ENCODE measurements at places on chromosomes 7 and 10. TPM values are rescaled to one million over a fixed set of nuclear protein-coding genes. Genes with fewer than 3 reads are reported as not detected.
A peak's percentile ranks its signal among the peaks of the same experiment; 100 is the strongest.

DNA sequence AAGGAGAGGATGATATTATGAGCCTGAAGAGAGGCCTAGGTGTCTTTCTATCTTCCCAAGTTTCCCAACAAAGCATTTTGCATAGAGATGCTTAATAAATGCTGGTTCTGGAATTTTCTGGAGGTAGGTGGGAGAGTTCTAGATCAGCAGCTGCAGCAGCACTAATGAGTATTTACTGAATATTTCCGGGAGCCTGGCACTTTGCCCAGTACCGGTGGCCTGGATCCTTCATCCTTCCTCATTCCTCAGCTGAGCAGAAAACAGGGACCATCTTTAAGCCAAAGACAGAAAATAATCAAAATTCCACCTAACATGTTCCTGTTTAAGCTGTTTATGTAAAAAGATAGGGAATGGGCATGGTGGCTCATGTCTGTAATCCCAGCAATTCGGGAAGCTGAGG is 813.2 kb upstream of the AUTS2 start:
- no peaks in the 10 kb centered on the region for H3K36me3 ChIP-seq
- H3K27me3 ChIP-seq, result no peaks in the 10 kb centered on the region
- H3K4me3 ChIP-seq, result no peak overlapping the region
- H3K27ac ChIP-seq, result no peak overlapping the region

The TAS2R5 gene
- 1.6 TPM for total RNA-seq

DNA sequence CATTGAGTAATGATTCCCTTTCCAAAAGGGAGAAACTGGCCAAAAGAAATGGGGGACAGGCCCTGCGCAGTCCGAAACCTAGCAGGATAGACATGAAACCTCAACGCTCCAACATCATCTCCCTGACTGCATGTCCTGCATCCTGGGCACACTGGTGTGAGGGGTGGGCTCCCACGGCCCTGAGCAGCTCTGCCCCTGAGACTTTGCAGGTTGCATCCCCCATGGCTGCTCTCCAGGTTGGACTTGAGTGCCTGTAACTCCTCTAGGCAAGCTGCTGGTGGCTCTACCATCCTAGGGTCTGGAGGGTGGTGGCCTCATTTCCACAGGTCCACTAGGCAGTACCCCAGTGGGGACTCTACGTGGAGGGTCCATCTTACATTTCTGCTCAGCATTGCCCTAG is 16.3 kb upstream of the CRYGN start:
- H3K27me3 ChIP-seq, result no peaks in the 10 kb centered on the region
- H3K4me1 ChIP-seq, result peaks cover 10% of the 10 kb centered on the region
- no peak overlapping the region for H3K4me3 ChIP-seq

DNA sequence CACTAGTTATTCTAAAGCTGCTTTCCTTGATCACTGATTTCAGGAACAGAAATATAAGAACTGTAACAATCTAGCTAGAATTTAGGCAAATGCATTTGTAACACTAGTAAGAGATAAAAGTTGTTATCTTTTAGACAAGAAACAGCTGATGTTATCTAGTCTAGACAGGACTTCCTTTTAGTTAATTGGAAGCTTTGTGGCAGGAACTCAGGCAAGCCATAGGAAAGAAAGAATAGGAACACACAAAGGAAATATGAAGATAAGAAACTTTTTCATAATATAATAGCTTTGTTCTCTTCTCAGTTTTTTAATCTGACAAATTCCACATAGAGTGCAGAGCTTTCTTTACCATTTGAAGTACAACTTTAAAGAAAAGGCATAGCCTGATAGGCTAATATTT is 59.0 kb upstream of the AGR3 start:
- H3K4me1 ChIP-seq, result peaks cover 10% of the 10 kb centered on the region
- H3K27me3 ChIP-seq, result no peaks in the 10 kb centered on the region
- peak overlapping the region; percentile 58 for H3K4me3 ChIP-seq

The UTF1 gene
- total RNA-seq, result not detected

DNA sequence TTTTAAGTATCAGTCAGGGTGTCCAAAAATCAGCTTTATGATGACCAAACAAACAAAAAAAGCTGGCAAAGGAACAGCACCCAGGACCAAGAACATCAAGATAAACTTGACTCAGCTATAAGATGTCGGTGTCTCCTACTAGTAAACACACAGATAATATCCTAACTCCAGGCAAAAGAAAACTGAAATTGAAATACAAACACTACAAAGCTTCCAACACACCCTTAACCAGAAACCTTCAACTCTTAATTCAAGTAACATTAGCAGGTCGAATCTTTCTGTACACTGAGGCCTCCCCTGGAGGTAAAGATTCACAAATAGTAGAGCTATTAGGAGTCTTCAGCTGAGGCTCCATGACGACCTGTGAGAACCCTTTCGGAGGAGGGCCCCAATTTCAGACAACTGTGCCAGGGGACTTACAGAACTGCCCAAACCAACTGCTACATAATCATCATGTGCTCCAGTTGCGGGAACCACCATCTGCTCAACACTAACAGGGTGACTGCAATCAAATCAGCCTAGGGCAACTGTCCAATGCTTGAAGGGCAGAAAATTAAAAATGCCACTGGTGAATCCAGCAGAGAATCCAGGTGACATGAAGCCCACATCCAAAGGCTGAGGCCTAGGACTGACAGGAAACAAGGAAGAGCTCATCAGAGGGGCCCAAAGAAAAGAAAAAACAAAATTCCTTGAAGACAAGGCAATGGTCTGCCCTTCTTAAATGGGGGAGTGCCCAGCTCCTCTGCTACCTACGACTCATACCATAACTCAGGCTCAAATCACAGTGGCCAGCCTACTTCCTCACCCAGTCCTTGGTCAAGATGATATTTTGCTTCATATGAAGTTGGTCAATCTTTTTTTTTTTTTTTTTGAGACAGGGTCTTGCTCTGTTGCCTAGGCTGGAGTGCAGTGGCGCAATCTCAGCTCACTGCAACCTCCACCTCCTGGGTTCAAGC is 20.0 kb downstream of the XPNPEP1 start:
- no peak for DNase-seq
- no peaks in the 10 kb centered on the region for H3K4me1 ChIP-seq
- no peak overlapping the region for H3K4me3 ChIP-seq
- no peak overlapping the region for H3K27ac ChIP-seq
- peaks cover 45% of the 10 kb centered on the region for H3K36me3 ChIP-seq
- no peaks in the 10 kb centered on the region for H3K27me3 ChIP-seq

- no peaks in the 10 kb centered on the region for H3K27me3 ChIP-seq
- H3K4me3 ChIP-seq, result no peak overlapping the region
- H3K27ac ChIP-seq, result no peak overlapping the region
- no peak for DNase-seq
Observed at GRCh38 chr7:149228831-149229471, 10.5 kb upstream of the ZNF212 start.

DNA sequence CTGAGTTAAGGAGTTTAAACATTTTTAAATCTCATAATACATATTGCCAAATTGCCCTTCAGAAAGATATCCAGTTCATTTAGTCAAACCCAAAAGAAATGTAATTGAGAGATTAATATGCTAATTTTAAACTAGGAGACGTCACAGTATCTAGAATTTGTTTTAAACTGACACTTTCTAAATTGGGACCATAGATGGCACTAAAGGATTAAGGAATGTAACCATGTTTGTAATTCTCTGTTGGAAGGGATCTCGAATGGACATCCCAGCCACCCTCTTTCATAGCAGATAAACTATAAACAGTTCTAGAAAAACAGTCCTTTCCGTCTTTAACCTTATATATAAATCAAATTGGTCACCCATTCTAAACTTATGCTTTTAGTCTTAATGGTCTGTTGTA is 30.0 kb upstream of the SAMD9L start:
- DNase-seq, result no peak
- H3K4me1 ChIP-seq, result no peaks in the 10 kb centered on the region
- H3K27me3 ChIP-seq, result peaks cover 18% of the 10 kb centered on the region
- H3K27ac ChIP-seq, result no peak overlapping the region
- H3K36me3 ChIP-seq, result no peaks in the 10 kb centered on the region

Measured in endodermal cell (in vitro differentiated cells).